BJ (cell line): ENCODE measurements at places on chromosomes 6 and 20. TPM values are rescaled to one million over a fixed set of nuclear protein-coding genes. Genes with fewer than 3 reads are reported as not detected.

DNA sequence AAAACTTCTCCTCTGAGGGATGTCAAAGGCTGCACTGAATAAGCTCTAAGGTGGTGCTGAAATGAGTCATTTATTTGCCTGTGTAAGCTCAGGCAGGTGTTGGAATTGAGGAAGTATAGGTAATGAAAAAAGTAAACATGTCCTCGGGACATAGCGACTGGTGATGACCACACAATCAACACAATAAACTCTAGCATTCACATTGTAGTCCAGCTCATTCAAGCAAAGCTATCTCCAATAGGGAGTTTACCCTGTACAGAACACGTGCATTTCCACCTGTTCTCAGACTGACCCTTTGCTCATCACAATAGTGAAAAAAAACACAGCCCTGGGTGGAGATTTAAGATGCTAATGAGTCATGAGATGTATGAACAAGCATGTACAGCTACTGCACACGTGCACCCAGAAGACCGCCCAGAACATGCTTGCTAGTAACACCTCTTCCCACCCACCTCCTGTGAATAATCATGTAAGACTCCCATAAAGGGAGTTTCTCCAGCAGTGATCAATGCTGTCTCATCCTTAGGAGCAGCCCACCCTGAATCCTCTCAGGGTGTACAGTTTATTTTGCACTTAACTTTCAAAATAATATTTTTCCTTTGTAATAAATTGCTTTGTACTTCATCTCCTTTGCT is 33.0 kb upstream of the POU5F1 start:
- no peak for DNase-seq

- DNase-seq: no peak
These were observed 34.6 kb upstream of the SCUBE3 start for GRCh38 chr6:35178932-35179832.

- DNase-seq: no peak
These were observed at the start of gene ELOVL2 for GRCh38 chr6:11043961-11044711. Gene ELOVL2, minus strand, starts transcription at chr6:11044305. Its CDS starts 75 bp downstream, at chr6:11044230.

The SLC32A1 gene
- polyA plus RNA-seq: not detected in 2 replicates
